ENCODE measurements at places on chromosomes 13 and 19. TPM values are rescaled to one million over a fixed set of nuclear protein-coding genes. Genes with fewer than 3 reads are reported as not detected.

DNA sequence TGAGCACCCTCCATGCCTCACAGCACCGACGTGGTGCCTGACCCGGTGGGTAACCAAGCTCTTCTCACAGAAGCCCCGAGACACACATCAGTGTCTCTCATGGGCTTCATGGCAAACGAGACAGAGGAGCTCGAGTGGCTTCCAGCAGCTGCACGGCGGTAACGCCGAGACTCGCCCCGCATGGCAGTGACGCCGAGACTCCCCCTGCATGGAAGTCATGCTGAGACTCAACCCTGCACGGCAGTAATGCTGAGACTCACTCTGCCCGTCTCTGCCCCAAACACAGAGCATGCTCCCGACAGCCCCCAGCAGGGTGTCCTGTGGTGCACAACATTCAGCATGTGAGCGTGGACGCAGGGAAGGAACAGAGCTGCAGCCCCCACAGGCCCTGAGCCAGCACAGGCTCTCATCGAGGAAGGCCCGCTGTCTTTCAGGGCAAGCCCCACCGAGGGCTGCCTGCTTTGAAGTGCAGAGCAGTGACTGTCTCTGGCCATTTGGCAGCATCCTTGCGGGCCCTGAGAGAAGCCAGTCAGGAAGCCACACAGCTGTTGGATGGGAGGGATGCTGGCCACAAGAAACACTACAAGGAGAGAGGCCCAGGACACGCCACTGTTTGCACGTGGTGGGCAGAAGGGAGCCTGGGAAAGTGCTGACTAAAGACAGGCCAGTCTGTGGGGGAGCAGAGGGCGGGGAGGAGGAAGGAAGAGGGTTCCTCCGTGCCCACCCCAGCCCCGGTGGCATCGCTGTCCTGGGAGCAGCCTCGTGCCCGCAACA is 9.5 kb downstream of the GAS6 start:
- no peak for DNase-seq

DNA sequence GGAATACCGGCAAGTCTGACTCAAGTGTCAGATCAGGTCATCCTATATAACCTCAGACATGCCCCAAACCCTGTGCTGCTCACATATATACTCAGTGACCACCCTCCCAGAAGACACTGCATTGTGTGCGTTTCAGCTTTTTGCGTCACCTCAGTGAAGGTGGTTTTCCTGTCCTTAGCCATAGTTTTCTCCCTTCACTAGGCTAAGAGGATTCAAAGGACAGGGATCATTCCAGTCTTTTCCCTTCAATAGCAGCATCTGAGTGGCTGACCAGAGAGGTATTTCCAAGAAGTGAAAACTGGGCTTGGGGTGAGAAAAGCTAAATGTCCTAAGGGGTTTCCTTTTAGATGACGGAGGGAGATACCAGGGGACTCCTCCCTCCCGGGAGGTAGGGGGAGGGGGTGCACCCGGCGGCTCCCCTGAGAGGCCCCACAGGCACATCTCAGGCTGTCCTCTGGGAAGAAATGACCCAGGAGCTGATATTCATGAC is 12.7 kb upstream of the OR10H1 start:
- DNase-seq: no peak

DNA sequence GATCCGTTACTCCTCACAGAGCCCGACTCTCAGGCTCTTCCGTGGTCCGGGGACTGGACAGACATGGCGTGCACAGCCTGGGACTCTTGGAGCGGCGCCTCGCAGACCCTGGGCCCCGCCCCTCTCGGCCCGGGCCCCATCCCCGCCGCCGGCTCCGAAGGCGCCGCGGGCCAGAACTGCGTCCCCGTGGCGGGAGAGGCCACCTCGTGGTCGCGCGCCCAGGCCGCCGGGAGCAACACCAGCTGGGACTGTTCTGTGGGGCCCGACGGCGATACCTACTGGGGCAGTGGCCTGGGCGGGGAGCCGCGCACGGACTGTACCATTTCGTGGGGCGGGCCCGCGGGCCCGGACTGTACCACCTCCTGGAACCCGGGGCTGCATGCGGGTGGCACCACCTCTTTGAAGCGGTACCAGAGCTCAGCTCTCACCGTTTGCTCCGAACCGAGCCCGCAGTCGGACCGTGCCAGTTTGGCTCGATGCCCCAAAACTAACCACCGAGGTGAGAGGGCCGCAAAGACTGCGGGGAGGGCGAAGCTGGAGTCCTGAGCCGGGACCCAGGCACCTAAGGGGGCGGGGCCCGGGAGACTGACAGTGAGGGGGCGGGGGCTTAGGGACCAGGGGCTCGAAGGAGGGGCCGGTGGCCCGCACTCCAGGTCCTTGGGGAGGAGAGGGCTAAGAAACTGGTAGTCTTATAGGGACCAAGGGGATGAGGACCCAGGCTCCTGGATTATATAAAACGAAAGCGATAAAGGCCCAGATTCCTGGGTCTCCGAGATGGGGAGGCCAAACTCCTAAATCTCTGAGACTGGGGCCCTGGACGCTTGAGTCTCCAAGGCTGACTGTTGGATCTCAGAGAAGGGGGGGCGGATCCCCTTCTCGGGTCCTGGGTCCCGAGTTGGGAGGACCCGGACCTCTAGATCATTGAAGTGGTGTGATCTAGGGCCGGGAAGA is 2.0 kb downstream of the ETV2 start:
- DNase-seq: peak; percentile 90

- DNase-seq: peak; percentile 20
Measured at GRCh38 chr19:31330761-31331160, 18.5 kb downstream of the TSHZ3 start.

The ZNF439 gene
- 16.8 TPM for total RNA-seq

Measured in stomach (tissue), 19 donors.